ENCODE measurements at places on chromosomes 12 and 14.
A peak's percentile ranks its signal among the peaks of the same experiment; 100 is the strongest.

GRCh38 chr12:17151917-17152316 lies 546.0 kb upstream of the LMO3 start:
- DNase-seq, result no peak

DNA sequence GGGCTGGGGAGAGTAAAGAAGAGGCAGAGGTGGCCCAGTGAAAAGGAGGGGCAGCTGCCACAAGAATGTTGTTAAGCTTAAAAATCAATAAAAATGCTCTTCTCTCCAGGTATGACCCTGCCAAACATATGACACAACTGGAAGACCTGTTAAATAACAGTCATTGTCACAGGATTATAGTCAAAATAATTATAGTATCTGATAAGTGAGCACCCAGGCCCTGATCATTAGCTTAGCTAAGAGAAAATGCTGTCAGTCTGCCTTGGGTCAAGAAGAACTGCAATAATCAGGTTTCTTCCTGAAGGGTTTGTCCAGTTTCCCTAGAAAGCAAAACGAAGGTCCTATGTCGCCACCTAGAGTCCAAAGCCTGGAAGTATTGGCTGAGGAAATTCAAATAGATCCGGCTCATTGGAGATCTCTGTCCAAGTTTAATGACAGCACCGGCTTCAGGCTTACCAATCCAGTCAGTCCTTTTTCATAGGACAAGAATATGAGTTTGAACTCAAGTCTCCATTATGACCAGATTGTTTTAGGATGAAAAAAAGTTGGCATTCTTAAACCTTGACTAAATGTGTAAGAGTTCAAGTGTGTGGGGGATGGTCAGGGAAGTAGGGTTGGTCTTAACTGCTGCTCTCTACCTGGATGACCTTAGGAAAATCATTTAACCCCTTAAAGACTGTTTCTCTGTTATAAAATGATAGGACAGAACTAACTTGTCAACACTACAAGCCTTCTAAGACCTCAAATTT lies 22.5 kb upstream of the NKX2-8 start:
- no peak for DNase-seq

GRCh38 chr14:98721061-98721460 lies 550.9 kb downstream of the BCL11B start:
- no peak for DNase-seq

- no peak for DNase-seq
Measured at GRCh38 chr14:103301512-103302354, 32.3 kb upstream of the EIF5 start.

- no peak for DNase-seq
Measured at GRCh38 chr14:67370830-67371229, 10.7 kb downstream of the EIF2S1 start.

DNA sequence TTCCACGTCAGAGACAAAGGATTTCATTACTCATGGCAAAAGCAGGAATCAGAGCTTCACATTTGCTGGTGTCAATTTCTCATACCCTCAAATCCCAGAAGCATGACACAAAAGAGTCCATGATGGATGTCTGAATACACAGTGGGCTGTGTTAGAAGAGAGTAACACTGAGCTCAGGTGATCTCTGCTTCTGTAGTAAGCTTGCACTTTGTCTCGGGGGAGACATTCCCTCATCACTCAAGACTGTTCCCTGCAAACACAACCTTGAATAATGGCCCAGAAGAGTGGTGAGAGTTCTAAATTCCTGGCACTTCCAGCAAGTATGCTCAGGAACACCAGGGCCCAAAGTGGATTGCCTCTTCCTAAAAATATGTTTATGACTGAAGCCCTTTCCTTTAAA lies 1787.2 kb upstream of the SEL1L start:
- no peak for DNase-seq

GRCh38 chr12:12682284-12682683 lies 13.7 kb downstream of the GPR19 start:
- DNase-seq, result no peak

GRCh38 chr14:99141236-99141635 lies 130.8 kb downstream of the BCL11B start:
- DNase-seq, result no peak

DNA sequence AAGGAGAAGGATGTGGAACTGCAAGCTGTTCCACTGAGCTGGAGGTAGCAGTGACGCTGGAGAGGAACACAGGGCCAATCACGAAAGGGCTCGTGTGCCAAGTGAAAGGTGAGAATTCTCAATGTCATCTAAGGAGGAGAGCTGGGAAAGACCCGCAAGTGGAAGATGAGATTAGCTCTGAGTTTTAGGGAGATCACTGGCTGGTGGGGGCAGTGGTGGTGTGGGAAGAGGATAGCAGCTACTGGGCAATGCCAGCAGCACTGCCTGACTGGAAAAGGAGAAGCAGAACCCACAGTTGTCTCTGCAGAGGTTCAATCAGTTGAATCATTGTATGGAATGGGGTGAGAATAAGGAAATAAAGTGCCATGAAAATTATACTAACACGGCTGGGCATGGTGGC lies 27.8 kb downstream of the SLC25A47 start:
- no peak for DNase-seq

GRCh38 chr14:37598747-37599506 lies 3.5 kb downstream of the TTC6 start:
- DNase-seq, result no peak

GRCh38 chr12:13210236-13211190 lies 14.0 kb downstream of the EMP1 start:
- DNase-seq, result no peak

GRCh38 chr12:65696227-65696626 lies 128.1 kb upstream of the HMGA2 start:
- DNase-seq, result no peak

GRCh38 chr14:76647697-76648298 lies 113.5 kb upstream of the VASH1 start:
- no peak for DNase-seq

- DNase-seq, result no peak
Measured at GRCh38 chr14:77158175-77158881, 16.7 kb upstream of the ZDHHC22 start.

DNA sequence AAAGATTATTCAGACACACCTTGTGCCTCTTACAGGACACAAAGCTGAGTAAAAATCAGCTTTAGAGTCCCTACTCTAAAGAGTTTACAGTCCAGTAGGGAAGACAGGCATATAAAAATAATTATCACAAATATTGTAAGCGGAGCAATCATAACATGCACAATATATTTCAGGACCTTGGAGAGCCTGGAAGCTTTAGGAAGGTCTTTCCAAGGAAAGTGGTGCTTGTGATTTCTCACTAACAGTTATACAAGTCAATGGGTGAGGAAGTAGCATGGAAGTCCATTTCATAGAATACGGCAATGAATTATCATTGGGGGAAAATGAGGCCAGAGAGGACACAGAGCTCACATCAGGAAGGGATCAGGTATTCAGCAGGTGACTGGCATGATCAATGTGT lies 268.3 kb downstream of the C12orf50 start:
- no peak for DNase-seq

DNA sequence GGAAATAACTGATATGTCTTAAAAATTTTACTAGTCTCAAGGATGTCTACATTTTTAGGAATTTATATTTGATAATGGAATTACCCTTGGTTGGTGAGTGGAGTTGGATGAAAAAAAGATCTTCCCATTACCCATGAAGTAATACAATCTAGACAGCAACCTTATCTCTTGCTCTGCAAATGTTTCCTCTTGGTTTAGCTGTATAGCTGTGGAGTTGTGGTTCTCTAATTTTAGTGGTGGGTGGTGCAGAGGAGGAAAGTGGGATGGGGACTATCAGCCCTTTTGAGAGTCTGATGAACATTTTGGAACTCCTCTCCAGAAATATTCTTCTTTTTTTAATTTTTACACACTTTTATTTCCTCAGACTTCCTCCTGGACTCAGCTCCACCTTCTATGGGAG lies 17.1 kb downstream of the SPX start:
- no peak for DNase-seq

DNA sequence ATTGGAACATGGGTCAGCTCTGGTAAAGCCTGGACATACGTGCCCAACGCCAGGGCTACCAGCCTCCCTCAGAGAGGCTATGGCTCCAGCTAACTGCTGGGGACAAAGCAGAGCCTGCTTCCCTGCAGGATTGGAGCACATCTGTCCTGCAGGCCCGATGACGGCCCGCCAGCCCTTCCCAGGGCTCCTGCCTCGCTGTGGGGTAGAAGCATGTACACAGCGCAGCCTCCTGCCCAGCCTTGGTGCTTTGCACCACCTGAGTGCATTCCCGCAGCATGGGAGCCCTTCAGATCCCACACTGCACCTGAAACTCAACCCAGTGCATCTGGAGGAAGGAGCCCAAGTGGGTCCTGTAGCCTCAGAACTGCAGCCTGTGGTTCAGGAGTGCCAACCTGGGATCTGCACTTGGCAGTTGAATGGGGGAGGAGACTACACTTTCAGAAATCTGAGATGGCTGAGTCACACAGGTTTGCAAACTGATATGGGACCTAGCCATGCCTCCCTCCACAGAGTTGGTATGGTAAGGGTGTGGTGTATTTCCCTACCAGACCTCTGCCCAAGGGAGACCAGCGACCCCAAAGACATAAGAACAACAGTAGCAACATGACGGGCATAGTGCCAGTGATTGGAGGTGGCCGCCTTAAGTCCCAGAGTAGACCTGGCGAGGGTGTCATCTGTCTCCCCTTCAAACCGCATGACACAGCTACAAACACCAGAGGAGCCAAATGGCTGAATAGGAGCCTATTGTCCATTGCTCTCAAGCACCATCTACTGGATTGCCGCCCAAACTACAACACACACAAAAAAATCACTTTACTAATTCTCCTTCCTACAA lies 273.9 kb upstream of the MIS18BP1 start:
- DNase-seq, result no peak

DNA sequence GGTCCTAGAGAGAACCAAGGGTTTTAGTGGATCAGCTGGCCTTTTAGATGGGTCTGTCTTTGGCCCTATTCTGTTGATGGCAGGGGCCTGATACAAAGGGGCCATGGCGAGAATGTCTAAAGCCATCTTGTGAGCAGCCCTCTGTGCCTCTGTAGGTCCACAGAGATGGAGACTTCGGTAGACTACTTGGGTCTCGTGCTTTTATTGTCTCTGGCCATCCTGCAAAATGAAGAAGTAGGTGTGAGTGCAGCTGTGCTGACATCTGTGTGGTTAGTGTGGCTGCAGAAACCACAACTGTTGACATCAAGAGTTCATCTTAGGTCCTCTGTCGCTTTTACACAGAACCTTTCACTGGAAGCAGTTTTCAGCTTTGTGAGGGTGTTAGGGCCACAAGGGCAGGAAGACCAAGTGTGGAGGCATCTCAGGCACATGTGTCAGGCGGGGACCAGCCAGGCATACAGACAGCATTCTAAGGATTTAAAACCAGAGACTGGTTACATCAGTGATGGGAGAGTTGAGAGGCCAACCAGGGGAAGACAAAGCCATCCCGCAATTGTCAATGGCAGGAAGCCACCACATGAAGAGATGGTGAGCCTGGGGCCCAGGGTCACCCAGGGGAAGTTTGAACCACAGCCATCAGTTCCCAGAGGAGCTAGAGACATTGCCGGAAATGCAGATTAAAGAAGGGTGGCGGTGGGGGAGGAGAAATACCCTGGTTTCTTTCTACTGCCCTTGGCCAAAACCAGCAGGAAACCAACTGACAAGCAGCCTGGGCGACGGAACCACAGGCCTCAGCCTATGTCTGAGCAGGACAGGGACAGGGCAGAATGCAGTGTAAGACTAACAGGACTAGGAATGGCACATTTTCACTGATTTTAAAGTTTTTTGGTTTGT lies 13.0 kb upstream of the TPCN1 start:
- DNase-seq, result peak; percentile 31

GRCh38 chr12:66903782-66904396 lies 225.0 kb upstream of the GRIP1 start:
- no peak for DNase-seq

DNA sequence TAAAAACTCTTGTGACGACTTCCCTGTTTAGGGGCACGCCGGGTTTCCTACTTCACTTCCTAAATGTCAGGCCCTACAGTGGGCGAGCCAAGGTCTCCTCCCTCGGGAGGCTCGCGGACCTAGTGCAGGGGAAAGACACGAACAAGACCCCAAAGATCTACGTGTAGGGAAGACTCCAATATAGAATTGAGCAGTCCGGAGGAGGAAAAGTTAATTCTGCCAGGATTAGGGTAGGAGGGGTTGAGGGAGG lies 564 bp downstream of the ATXN3 start:
- DNase-seq, result no peak

GRCh38 chr14:96863327-96863985 lies 66.3 kb downstream of the VRK1 start:
- no peak for DNase-seq

DNA sequence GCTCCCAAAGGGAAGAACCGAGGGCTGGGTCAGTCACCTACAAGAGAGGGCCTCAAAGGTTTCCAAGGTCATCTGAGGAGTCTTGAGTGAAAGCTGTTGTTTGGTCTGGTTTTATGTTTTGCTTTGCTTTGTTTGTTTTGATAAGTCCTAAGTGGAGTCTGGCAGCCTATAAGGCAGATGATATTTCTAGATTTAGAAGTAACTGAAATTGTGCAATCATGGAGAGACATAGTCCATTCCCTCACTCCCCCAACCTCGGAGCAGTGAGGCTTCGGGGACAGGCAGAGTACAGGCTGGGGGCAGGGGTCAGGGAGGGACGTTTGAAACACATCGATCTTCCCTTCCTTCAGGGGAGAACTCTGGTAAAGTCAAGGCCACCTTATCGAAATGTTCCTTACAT lies 42.3 kb downstream of the TTC9 start:
- no peak for DNase-seq

DNA sequence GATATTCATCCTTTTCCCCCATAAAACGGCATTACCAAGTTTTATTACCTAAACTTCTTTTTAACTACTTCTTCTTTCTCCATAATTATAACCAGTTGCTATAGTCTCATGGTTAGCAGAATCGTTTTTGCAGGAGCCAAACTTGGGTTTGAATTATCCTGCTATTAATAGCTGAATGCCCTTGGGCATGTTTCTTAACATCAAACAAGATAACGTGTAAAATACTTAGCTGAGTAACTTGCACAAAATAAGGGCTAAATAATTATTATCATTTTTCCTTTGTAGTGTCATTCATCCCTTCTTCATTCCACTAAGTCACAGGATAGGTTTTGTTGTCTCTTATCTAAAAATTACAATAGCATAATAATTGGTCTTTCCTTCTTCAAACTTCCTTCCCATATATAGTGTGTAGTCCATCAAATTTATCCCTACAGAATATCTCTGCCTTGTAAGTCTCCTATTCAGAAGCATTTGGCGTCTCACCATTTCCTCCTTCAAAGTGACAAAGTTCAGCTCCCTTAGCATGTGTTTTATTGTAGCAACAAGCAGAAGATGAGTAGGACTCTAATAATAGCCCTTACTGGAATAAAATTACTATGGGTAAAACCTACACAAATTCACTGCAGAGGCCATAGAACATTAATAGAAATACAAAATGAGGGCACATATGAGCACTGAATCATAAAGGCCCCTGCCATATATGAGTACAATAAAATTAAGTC lies 63.8 kb downstream of the FAR2 start:
- DNase-seq, result no peak

DNA sequence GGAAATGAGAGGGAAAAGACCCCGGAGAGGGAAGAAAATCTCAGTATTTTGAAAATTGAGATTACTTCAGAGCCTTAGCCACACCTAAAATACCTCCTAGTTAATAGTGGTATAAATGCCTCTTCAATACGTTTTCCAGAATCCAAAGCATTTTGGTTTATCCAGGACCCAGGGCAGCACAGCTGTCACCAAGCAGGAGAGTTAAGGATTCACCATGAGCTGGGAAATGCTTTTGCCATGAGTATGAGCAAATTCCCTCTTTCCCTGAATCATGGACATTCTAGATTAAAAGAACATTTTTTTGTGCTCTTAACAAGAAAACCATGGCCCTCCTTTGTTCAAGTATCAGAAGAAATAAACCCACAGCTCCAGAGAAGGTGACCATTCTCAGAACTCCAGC lies 21.8 kb upstream of the RTRAF start:
- no peak for DNase-seq
